ENCODE measurements at places on chromosomes 4 and X.

DNA sequence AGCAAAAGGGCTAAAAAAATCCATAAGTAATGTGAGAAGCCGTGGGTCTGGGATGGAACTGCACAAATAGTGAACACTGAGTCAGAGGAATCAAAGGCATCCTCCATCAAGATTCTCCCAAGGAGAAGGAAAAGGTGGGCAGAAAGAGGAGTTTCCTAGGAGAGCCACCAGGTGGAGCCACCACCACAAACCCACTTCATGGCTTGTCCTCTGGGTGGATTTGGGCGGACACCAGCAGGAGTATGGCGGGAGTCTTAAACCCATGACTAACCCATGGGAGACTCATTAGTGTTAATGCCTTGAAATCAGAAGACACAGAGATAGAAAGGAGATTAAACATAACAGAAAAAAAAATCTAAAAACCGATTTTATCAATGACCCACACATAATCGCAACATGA, 147.7 kb downstream of the SH3KBP1 start:
- no peak for DNase-seq

GRCh38 chr4:78345237-78345636, 206.3 kb upstream of the ANXA3 start:
- no peak for DNase-seq

DNA sequence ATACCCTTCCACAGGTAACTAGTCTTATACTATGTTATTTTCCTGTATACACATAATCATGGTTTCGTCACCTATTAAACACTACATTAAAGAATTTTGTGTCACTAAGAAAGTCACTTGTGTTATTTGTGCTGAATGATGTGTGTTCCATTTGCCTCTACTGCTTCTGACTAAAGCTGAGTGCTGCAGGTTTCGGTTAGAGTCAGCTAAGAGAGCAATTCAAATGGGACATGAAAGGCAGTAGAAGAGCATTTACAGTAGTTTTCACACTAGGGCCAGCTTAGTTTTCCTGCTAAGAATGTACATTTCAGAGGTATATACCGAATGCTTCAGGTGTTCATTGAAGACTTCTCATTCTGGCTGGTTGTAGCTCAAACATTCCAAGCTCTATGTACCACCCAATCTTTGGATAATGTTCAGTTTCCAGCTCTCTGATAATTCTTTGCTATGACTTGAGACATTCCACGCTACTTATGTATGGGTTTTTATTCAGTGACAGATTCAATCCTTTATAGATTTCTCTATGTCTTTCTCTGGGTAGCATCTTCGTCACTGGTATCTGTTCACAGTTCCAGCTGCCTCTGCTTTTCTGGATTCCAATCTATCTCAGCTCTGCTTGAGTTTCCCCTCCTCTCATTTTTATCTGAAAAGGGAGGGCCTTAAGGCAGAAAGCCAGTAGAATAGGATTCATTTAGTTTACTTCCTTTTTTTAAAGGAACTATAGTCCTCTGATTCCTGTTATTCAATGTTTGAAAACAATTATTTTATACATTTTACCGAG, 164.4 kb downstream of the CXXC4 start:
- no peak for DNase-seq

- DNase-seq: no peak
These were observed 54.7 kb downstream of the SMARCAD1 start for GRCh38 chr4:94262163-94263016.

DNA sequence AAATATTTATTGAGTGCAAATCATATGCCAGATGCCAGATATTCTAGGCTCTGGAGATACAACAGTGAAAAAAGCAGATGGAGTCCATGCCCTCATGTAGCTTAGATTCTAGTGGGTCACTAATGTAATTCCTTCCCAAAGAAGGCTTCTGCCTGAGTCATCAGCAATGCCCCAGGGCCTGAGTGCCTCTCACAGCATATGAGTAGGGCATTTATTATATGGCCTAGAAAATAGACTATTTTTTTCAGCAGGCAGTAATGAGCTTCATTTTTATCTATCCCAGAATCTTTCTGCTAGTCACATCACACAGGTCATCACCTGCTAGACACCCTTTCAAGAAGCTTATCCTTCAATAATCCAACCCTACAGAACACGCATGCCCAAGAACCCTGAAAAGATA, 22.3 kb downstream of the TMEM31 start:
- no peak for DNase-seq

GRCh38 chr4:94131212-94131611, 76.5 kb upstream of the SMARCAD1 start:
- no peak for DNase-seq

DNA sequence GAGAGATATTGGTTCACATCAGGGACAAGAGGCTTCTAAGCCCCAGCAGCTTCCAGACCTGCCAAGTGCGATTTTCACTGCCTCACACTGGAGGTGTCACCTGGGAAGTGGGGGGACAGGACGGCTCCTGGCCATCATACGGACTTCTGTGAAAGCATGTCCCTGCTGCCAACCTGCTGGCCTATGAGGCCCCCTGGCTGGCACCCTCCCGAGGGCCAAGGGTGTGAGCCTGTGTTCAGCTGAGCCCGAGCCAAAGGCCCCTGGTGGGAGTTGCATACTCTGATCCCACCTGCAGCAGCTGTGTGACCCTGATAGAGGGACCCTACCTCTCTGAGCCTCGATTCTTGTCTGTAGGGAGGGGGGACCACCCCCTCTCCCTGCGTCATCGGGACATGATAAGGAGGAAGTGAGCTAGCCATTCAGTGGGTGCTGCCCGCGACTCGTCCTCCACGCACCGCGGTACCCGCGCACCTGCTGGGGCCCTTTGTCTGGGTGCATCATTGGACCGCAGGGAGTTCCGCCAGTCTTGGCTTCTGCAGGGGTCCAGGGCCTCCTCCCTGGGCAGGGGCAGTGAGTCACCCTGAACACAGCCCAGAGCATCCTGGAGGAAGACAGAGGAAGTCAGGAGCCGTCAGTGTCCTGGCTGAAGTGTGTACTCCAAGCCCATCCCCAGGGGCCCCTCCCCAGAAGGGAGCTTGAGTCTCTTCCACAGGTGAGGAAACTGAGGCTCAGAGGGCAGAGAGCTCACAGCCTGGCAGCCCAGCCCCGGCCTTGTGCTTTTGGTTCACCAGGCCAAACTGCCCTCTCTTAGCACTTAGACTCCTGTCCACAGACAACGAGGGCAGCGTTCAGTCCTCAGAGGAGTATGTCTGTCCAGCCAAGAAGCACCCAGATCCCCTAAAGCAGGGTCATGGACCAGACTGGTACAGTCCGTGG, 24.1 kb downstream of the C4orf50 start:
- no peak for DNase-seq

DNA sequence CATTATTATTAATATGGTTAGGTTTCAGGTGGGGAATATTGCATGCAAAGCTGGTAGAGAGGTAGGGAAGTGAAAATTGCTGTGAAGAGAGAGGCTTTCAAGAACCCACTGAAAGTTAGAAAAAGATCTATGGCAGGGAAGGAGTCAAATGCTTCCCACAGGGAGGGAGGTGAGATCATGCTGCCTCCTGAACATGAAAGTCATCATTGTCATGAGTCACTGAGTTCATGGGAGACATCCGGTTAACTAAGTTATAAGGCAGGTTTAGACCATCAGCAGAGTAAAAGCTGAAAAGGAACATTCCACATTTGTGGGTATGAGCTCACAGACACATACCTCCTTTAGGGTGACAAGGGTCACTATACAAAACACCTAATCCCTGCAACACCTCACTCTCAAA, 16.2 kb downstream of the GATB start:
- DNase-seq: no peak

- no peak for DNase-seq
These were observed 87.8 kb upstream of the NPNT start for GRCh38 chr4:105807496-105807895.

DNA sequence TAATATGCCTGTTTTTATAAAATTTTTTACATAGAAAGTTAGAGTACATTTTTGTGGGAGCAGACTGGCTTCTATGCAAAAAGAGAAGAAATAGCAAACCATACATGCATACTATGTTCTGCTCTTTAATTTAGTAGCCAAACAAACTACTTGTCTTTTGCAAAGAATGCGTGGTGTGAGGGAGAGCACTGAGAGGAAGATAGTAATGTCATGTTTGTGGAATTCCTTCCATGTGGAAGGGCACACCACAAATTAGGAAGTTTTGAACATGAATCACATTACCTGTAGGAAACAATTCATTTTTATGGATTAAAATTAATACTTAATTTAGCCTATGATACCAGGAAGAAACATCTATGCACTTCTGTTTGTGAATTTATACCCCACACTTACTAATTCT, 1529.1 kb upstream of the ADGRL3 start:
- DNase-seq: no peak

DNA sequence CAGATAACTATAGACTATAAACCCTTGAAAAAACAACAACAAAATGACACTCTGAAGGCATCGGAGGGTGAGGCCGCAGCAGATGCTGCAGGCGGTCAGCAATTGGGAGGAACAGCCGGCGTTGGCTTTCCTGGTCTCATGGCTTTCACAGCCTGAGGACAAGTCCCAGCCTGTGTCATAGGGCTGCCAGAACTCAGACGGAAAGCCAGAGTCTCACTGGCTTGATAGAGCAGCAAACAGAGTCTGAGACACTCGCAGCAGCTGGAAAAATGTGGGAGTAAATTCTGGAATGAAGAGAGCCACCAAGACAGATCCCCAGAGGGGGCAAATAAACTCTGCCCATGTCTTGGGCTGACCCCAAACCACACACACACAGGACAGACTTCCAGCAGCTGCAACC, 86.3 kb downstream of the PPP2R2C start:
- DNase-seq: no peak

DNA sequence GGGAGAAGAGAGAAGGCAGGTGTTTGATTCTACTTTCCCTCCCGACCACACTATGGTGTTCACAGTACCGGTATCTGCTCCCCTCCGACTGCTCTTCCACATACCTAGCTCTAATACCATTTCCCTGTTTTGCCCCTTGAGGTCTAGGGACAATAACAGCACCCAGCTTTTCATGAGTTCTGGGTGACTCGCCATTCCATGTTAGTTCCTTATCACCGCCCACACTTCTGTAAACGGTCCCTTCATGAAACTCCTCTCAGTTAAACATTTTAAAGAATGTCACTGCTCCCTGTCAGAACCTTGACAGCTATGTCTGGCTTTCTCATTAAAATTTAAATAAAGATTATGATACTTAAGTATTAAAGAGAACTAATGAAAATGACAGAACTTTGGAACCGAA, 136.7 kb downstream of the ADAMTS3 start:
- no peak for DNase-seq

GRCh38 chr4:180059216-180059881, 2183.9 kb upstream of the TENM3 start:
- DNase-seq: peak; percentile 32

- DNase-seq: no peak
These were observed 126.9 kb downstream of the CPZ start for GRCh38 chr4:8719421-8719820.

GRCh38 chr4:138190452-138190858, 51.7 kb downstream of the SLC7A11 start:
- DNase-seq: no peak

GRCh38 chrX:87941841-87942240, 424.2 kb downstream of the KLHL4 start:
- no peak for DNase-seq

- no peak for DNase-seq
These were observed 737.5 kb upstream of the MAGEB2 start for GRCh38 chrX:29477878-29478277.

GRCh38 chr4:124262211-124263179, 450.0 kb downstream of the ANKRD50 start:
- peak; percentile 34 for DNase-seq

GRCh38 chr4:146486565-146486964, 35.2 kb downstream of the SLC10A7 start:
- no peak for DNase-seq

DNA sequence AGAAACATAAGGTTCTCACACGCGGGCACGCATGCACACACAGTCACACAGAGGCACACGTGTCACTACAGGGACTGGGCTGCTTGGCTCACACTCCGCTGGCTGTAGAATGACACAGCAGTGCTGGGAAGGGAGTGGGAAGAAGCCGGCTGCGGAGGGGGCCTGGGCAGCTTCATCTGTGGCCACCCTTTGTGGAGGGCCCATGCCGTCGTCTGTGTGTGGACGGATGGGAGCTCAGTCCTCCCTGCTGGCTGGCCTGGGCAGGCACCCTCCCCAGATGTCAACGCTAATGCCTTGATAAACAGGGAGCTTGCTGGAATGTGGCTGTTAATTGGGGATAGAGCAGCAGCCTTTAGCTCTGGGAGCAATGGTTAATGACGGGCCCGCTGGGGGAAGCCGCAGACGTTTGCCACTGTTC, 621.1 kb downstream of the BCOR start:
- no peak for DNase-seq

GRCh38 chr4:88734403-88734949, 36.8 kb upstream of the NAP1L5 start:
- no peak for DNase-seq

DNA sequence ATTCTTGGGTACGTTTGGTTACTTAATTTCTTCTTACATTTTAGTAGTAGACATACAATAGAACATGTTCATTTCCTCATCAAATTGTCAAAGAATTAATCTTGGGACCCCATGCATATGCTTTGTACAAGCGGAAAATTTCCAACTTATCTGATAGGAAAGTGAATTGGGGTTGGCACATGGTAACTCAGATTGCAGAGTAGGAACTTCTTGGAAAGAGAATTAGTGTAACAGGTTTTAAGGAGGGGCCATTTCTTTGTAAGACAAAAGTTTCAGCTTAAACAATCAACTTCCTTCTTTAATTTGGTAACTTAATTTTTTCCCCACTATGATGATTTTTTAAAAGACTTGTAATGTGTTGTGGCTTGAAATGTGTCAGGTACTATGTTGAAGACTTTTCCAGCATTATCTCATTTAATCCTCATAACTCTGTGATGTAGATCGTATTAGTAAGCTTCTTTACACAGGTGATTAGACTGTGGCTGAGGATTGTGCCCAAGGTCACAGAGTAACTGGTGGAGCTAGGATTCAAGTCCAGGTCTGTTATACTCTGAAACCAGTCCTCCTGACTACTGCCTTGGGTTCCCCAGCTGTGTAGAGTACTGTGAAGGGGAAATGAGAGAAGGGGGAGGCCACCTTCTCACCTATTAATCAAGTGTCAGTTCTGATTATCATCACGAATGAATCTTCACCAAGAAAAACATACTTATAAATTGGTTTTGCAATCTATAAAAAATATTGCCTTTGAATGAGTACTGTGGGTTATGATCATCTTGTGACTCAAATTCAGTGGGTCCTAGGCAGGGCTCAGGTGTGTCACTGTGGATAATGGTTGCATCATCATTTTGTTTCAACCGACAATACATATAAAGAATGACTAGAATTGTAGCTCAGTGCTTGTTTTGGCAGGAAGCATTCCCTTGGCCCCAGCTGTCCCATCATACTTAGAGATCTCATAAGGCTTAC, 4.3 kb downstream of the GK start:
- DNase-seq: no peak

GRCh38 chrX:10759141-10759799, 138.9 kb upstream of the MID1 start:
- no peak for DNase-seq

DNA sequence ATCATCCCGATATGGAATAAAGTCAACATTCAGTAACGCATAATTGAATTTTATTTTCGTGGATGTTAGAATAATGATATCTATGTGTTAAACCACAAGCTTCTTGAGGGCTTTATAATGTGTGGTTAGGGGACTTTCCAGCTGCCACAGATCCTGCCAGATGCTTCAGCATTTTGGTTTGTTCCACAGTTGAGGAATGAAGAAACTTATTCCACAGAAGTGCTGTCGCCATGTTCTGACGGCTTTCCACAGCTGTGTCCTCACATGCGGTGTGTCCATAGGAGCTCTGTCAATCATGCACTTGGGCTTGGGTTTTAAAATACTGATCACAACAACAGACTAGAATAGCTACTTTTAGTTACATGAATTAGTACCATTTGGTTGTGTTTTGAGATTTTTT, 411.9 kb downstream of the TRIML1 start:
- DNase-seq: no peak

GRCh38 chr4:93267747-93268146, 560.8 kb upstream of the ATOH1 start:
- no peak for DNase-seq
